ENCODE measurements at places on chromosomes 4 and X. TPM values are rescaled to one million over a fixed set of nuclear protein-coding genes. Genes with fewer than 3 reads are reported as not detected.

DNA sequence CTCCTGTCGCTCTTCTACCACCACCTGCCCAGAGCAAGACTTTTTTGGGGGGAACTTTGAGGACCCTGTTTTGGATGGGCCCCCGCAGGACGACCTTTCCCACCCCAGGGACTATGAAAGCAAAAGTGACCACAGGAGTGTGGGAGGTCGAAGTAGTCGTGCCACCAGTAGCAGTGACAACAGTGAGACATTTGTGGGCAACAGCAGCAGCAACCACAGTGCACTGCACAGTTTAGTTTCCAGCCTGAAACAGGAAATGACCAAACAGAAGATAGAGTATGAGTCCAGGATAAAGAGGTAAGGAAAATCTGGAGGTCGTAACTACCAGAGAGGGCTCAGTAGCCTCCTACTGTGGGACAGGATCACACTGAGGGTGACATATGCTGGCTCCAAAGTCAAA, 364.5 kb downstream of the MAPK10 start:
- no peak for DNase-seq

DNA sequence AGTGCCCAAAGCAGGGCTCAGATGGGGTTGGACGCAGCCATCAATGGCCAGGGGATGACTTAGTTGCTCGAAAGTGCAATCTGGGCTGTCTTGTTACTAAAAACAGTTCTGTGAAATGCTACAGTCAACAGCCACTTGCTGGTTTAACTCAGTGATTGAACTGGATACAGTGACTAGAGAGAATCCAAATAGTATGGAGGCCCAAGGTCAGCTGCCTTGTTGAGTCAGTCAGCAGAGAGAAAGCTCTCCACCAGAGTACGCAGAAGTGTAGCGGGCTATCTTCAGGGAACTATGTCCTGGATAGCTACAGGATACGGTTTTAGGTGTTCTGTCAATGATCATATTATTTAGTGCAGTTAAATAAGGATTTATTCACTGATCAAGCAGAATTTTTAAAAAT, 68.4 kb downstream of the TRAPPC11 start:
- no peak for DNase-seq

DNA sequence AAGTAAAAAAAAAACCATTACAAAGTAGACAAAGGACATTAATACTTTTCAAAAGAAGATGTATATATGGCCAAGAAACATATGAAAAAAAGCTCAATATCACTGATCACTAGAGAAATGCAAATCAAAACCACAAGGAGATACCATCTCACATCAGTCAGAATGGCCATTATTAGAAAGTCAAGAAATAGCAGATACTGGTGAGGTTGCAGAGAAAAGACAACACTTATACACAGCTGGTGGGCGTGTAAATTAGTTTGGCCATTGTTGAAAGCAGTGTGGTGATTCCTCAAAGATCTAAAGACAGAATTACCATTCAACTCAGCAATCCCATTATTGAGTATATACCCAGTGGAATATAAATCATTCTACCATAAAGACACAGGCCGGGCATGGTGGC, 39.3 kb downstream of the TASL start:
- no peak for DNase-seq

- DNase-seq = peak; percentile 92
These were observed 84.8 kb downstream of the TNIP2 start for GRCh38 chr4:2671267-2671895.

- DNase-seq = no peak
These were observed 33.8 kb downstream of the NDP start for GRCh38 chrX:43939187-43939926.

DNA sequence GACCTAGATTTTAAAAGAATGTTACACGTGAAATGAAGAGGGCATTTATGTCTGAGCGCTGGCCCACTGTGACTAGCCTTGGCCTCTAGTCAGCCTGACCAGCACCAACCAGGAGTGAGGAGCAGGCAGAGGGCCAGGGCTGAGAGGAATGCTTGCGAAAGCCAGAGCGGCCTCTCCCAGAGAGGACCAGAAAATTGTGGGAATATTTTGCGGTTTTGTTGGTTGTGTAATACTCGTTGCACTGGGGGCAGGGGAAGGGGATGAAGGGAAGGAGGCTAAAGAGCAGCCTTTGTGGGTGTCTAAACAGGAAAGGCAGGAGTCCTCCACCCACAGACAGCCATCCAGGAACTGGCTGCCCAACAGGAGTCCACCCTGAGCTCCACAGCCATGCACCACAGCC, 3.8 kb downstream of the GABRE start:
- peak; percentile 40 for DNase-seq

- no peak for DNase-seq
These were observed 509.1 kb upstream of the NR3C2 start for GRCh38 chr4:148951346-148951745.

DNA sequence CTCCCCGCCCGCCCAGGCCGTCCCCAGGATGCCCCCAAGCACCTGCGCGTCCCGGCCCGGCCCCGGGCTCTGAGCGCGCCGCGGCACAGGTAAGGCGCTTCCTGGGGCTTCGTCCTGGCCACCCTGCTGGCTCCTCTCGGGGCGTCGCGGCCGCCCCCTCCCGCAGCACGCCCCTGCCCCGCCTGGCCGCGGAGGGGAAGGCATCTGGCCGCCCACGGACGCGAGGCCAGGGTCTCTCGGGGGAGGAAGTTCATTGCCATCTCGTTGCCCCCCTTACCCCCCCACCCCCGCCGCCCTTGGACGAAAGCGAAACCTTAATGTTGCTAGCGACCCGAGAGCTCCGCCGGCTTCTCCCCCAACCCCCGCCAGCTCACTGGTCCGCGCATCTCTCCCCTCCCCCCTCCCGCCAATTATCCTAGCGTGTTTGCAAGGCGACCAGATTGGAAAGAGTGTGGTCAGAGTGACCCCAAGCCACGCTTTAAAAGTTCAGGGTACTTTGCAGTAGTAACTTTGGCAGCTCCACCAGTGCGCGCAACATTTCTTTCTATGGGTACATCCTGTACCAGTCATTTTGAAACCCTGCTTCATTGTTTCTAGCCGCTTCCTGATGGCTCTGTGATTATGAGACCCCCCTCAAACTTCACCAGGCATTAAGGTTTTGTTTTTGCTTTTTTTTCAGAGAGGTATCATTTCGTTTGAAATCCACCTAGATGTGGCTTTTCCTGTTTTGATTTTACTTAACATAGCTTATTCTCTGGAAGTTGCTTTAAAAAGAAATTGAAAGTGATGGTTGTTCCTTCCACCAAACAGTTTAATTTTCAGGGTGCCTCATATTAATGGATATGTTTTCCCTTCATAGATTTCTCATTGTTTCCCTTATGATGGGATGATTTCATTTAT, 626 bp downstream of the TBC1D1 start:
- peak; percentile 3 for DNase-seq

- DNase-seq = no peak
These were observed 8.2 kb downstream of the VAMP7 start for GRCh38 chrX:155889328-155889727.

DNA sequence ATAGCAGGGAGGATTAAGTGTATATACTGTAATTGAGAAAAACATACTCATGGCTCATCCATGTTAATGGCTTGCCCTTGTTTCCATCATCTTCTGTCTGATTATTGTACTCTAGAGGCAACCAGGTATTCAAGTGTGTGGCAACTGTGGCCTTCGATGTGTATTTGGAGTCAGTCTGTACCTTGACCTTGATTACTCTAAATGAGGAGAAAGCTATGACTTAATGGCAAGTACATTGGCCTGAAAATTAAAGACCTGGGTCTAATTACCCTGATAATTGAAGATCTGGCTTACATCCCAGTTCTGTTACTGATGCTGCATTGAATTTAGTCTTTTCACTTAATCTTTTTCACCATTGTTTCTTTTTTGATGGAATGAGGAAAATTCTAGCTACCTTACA, 409.2 kb downstream of the CCSER1 start:
- DNase-seq = no peak

Gene TRPC5OS
- not detected for total RNA-seq

Gene AWAT2
- not detected for total RNA-seq

Gene NOX1
- total RNA-seq = not detected

Gene ZAR1
- not detected for total RNA-seq

Gene OPHN1
- total RNA-seq = 2.2 TPM

Gene PGM2
- 19.7 TPM for total RNA-seq

Gene ITGB1BP2
- total RNA-seq = 1.5 TPM

Gene TMEM144
- total RNA-seq = 25.4 TPM
